CD4-positive, alpha-beta memory T cell (primary cell): ENCODE measurements at places on chromosomes 13 and 19.

DNA sequence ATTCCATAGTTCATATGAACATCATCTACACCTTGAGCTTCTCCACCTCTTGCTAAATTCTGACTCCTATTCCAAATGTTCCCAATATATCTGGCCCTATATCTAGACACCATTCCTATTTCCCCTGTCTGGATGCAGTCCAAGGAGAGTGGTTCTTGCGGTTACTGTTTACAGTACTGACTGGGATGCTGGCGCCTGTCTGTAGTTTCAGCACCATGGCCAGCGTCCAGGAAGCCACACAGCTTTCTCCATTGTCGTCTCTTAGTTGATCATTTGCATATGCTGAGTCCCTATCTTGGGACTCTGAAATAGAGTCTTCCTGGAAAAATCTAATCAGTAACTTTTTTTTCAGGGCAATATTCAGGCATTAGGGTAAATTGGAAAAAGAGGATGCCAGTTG, 14.9 kb downstream of the LAIR2 start:
- DNase-seq = peak; percentile 42

- no peak for DNase-seq
Measured at GRCh38 chr19:56111601-56112312, 9.3 kb downstream of the ZNF787 start.

DNA sequence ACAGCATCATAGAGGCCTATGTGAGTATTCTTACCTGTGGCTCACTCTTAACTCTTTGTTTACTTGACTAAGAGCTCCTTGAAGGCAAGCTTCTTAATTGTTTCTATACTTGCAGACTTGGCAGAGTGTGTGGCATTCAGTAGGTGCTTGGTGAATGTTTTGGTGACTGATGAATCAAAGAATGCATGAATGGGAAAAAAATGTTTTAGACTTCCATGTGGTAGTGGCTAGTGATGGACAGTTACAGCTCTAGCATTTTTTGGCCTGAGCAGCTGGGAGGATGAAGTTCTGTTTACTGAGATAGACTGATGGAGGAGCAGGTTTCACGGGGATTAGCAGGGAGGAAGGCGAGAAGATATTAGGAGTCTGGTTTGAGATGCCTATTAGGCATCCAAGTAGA, 13.6 kb downstream of the HAS1 start:
- DNase-seq = no peak

DNA sequence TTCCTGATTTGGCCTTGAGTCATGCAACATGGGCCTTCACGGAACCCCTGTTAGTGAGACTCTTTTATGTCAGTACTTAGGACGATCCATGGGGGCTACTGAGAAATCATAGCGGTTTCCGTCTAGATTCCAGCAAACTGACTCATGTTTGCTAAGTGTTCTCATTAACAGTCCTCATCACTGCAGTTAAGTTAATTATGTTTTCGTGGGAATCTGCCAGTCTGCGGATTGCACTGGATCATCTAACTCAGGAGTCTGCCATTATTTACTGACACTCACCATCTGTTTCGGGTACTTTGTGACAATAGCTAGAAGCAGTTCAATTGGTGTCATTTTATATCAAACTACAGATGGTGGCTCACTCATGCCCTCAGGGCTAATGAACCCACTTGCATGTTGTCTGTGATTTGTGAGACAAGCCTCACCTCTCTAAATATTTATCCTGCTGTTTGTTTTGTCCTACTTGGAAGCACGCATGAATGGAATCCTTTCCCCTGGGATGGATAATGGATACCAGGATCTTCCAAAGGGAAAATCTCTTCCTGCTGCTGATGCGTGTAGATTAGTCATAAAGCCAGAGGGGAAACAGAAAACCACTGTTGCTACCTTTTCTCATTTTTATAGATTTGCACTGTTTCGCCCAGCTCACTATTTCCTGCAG, 61.8 kb downstream of the RAB20 start:
- DNase-seq = no peak

DNA sequence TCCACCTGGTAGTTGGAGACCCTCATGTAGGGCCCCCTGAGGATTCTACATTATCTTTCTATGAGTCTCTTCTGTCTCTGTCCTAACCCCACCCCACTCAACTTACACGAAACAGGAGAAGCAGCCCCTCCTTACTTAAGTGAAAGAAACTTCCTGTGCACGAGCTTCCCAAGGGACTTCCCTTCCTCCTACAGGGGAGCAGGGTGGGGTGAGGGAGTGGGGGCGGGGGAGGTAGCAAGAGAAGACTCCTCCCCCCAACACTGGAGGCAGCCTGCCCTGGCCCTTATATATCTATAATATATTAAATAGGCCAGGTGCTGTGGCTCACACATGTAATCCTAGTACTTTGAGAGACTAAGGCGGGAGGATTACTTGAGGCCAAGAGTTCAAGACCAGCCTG, 5.5 kb upstream of the PDE4C start:
- DNase-seq = no peak

- peak; percentile 44 for DNase-seq
Measured at GRCh38 chr13:39616087-39616694, 13.2 kb upstream of the LHFPL6 start.

- DNase-seq = peak; percentile 19
Measured at GRCh38 chr19:17244618-17245534, 843 bp downstream of the NR2F6 start.

DNA sequence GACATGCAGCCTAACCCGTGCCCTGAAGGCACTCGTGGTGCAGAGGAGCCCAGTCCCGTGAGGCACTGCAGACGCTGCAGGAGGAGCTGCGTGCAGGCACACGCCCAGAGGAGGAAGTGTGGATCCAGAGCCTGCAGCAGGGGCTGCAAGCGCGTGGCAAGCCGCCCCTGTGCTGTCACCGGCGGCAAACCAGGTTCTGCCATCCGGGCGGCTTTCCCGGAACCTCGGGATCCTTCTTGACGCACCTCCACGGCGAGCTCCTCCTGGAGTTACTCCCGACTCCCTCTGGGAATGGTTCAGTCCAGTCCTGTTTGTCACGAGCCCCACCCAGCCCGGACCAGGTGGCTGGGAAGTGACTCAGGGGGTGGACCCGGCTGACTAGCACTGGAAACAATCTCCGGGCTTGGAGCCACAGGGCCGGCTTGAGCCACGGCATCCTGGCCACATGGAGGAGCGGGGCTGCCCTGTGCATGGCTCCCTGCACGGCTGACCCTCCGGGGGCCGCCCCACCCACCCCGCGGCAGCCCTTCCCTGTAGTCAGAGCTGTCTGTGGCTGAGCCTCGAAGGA, 10.2 kb downstream of the DPP9 start:
- DNase-seq = no peak

- no peak for DNase-seq
Measured at GRCh38 chr19:16454351-16454918, 17.3 kb downstream of the EPS15L1 start.

- DNase-seq = no peak
Measured at GRCh38 chr13:94704377-94705080, 7.8 kb downstream of the SOX21 start.

- no peak for DNase-seq
Measured at GRCh38 chr13:64186071-64186470, 2770.4 kb upstream of the PCDH20 start.

DNA sequence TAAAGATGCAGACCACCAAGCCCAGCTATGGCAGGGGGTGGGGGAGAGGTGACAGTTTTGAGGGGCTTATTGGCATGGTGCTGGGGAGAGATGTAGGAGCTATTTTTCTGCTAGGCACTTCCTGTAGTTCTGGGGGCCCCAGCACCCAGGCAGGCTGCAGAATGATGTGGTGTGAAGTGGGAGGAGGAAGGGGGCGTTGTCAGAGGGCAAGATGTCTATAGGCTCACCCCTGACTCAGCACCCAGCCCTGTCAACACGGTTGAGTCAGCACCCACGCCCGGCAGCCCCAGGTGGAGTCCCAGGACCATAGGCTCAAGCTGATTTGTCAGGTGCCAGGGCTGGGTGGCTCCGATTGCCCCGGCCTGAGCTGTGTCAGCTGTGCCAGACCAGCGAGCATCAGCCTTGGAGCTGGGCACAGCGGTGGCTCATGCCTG, 5.8 kb downstream of the KLF2 start:
- DNase-seq = peak; percentile 95

DNA sequence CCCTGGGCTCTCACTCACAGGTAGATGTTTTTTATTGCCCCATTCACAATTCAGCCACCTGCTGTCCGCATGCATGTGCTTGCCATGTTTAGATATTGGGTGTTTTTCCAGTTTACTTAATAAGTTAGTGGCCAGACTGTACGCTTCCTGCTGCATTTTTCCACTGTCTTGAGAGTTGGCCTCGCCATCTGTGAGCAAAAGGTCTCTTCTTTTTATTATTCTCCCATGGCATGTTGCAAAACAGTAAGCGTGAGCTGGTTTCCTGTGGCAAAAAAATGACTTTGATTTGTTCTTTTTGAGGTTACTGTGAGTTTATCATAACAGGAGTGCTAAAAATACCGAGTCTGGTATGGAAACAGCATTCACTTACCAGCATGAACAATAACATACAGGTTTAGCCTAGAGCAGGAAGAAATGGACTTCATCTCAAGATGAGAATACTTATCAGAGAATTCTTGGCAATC, 46.0 kb downstream of the SAE1 start:
- peak; percentile 66 for DNase-seq

DNA sequence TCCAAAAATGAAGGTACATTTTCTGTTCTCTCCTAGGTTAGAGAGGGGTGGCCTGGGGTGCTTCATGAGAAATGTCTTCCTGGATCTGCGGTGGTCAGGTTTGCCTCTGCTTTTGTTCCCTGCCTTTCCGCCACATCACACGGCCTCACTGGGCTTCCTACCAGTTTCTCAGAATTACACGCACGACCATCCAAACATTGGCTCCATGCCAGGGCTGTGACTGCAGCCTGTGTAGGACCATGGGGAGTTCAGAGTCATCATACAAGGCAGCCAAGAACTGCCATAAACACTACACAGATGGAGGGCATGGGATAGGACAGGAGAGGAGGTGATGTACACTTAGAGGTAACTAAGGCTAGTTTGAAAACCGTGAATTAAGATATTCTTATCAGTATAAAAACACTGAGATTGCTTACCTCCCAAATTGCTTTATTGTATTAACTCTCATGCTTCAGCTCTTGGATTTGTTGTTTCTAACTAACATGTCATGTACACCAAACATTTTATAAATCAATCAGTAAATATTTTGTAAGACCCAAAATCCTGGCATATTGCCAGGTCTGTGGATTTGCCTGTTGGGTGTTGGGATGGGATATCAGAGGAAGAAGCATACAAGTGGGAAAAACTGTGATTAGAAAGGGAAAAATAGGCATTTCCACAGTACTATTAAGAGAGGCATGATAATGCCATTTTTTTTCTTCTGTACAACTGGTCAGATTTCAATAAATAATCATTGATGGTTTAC, 45.2 kb downstream of the CDADC1 start:
- no peak for DNase-seq

GRCh38 chr13:45040622-45041021, 51.3 kb downstream of the GPALPP1 start:
- no peak for DNase-seq

- peak; percentile 47 for DNase-seq
Measured at GRCh38 chr19:42290523-42291434, 11.2 kb upstream of the PRR19 start.

DNA sequence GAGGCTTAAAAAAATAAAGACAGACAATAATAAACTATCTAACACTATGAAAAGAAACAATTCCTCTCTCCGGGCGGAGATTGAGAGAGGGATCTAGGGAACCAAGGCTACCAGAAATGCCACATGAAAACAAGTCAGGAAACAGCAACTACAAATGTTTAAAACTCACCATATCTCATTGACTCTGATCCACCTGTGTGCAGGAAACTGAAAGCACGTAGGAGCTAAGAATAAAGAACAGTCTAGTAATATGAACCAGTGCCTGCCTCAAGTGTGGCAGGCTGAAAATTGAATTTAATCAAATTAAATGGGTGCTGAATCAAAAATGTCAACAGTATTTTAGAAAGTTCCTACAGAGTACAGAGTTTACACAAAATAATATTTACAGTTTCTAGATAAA, 1701.0 kb downstream of the SLITRK5 start:
- no peak for DNase-seq

DNA sequence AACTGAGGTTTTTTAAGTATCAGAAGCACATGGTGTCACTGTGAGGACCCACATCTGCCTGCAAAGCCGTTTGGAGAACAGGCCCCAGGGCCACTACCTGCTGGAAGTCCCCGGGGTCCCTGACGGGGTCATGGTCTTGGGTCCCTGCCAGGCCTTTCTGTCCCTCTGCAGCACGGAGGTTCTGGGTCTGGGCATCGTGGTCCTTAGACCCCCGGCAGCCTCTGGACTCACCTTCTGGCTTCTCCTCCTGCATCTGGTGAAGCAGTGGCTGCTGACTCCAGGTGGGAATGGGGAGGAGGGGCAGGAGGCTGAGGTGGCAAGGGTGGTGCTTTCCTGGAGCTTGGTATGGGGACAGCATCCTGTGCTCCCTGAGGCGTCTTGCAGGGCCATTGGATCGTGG, 198.6 kb downstream of the TEX29 start:
- DNase-seq = no peak

DNA sequence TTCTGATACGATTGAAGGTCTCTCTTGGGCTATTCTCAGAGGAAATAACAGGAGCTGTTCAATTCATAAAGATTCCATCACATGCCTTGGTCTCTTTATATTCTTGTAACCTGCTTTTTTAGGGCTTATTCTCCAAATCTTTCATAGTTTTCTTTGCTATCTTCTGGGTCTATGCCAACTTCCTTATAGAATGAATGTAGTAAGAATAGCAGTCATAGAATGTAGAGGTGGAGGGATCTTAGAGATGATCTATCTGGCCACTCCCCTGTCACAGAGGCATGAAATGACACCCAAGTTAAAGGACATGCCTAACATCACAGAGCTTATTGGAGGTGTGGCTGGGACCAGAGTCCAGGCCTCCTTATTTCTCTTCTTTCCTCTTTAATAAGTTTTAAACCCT, 13.2 kb downstream of the LCP1 start:
- no peak for DNase-seq

GRCh38 chr13:55653497-55653896, 1487.2 kb upstream of the PRR20A start:
- no peak for DNase-seq

DNA sequence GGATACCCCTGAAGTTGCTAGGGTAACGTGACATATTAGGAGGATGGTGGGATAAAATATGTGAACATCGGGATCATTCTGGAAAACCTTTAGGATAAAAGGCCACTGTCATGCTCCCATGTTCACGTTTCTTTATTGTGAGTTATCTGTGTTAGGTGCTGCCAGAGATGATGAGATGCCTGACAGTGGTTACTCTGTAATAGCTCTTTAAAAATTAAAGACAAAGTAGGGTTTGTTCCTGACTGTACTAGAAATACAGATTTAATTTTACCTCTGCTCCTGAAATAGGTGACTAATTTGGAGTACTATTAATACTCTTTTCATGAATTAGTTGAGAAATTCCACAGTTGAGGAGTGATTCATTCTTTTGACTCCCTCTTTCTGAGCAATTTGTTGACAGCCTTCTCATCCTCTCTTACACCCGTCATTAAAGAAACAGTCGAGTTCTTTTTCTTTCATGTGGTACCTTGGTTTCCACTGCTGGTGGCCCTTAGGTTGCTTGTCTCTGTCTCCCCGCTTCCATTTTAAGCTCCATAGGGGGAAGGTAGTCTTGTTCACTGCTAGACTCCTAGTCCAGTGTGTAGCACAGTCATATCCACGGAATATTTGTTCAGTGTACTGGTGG, 28.4 kb downstream of the SAE1 start:
- peak; percentile 72 for DNase-seq

- DNase-seq = no peak
Measured at GRCh38 chr13:84668637-84669036, 786.4 kb upstream of the SLITRK1 start.
